IMR-90 (cell line): ENCODE measurements at places on chromosomes 12 and 14. TPM values are rescaled to one million over a fixed set of nuclear protein-coding genes. Genes with fewer than 3 reads are reported as not detected.

SLC6A12 gene
- not detected in 2 replicates for total RNA-seq

PIK3C2G gene
- not detected in 2 replicates for total RNA-seq

TDRD9 gene
- under 0.01 and 0.18 TPM in 2 replicates for total RNA-seq

CLEC7A gene
- total RNA-seq: not detected in 2 replicates

GLS2 gene
- under 0.01 and 0.36 TPM in 2 replicates for total RNA-seq

DDX23 gene
- 81.9 and 92.5 TPM in 2 replicates for total RNA-seq

MYBPC1 gene
- total RNA-seq: not detected in 2 replicates

TAS2R7 gene
- not detected in 2 replicates for total RNA-seq

NEUROD4 gene
- total RNA-seq: not detected in 2 replicates

KCTD10 gene
- total RNA-seq: 72.1 and 77.2 TPM in 2 replicates

TMCC3 gene
- 0.28 and 0.36 TPM in 2 replicates for total RNA-seq

NTN4 gene
- total RNA-seq: 38.6 and 56.6 TPM in 2 replicates

CYP27B1 gene
- total RNA-seq: 0.36 and 0.56 TPM in 2 replicates

LBHD2 gene
- not detected in 2 replicates for total RNA-seq

NANOG gene
- not detected in 2 replicates for total RNA-seq

CACNA1C gene
- 1.6 and 1.9 TPM in 2 replicates for total RNA-seq

VTI1B gene
- total RNA-seq: 69.7 and 90.2 TPM in 2 replicates

ITGB7 gene
- total RNA-seq: under 0.01 and 0.18 TPM in 2 replicates

C12orf75 gene
- total RNA-seq: 145 and 216 TPM in 2 replicates

CALCOCO1 gene
- 100.0 and 169 TPM in 2 replicates for total RNA-seq

RILPL2 gene
- 1.8 and 2.2 TPM in 2 replicates for total RNA-seq

GLT8D2 gene
- 30.8 and 33.5 TPM in 2 replicates for total RNA-seq

TAS2R14 gene
- 2.0 and 3.9 TPM in 2 replicates for total RNA-seq

ARL1 gene
- 126 and 163 TPM in 2 replicates for total RNA-seq

ZNF891 gene
- total RNA-seq: 0.36 and 0.56 TPM in 2 replicates

SLC5A8 gene
- total RNA-seq: not detected in 2 replicates

KRT8 gene
- total RNA-seq: 10.9 and 14.2 TPM in 2 replicates

G2E3 gene
- total RNA-seq: 19.4 and 41.1 TPM in 2 replicates

PAX9 gene
- total RNA-seq: not detected in 2 replicates

CLECL1 gene
- total RNA-seq: not detected in 2 replicates

SYNDIG1L gene
- not detected in 2 replicates for total RNA-seq

NCOR2 gene
- 12.9 and 15.3 TPM in 2 replicates for total RNA-seq

MMAB gene
- total RNA-seq: 14.2 and 16.5 TPM in 2 replicates

ASPG gene
- total RNA-seq: not detected in 2 replicates

KLRD1 gene
- under 0.01 TPM in 2 replicates for total RNA-seq

ACOT4 gene
- total RNA-seq: 0.28 and 0.54 TPM in 2 replicates

CCDC85C gene
- 13.9 and 16.0 TPM in 2 replicates for total RNA-seq

KCNK13 gene
- not detected in 2 replicates for total RNA-seq

FAM186B gene
- 0.18 and 0.28 TPM in 2 replicates for total RNA-seq

HPD gene
- 0.18 TPM in 1 of 2 replicates, not detected in the other for total RNA-seq

STYK1 gene
- 0.72 and 1.1 TPM in 2 replicates for total RNA-seq

DAO gene
- not detected in 2 replicates for total RNA-seq

SLC25A47 gene
- not detected in 2 replicates for total RNA-seq
